T-helper 2 cell (primary cell): ENCODE measurements at places on chromosomes 4 and X.

- DNase-seq = no peak
These were observed 125.4 kb upstream of the ZCCHC13 start for GRCh38 chrX:74178536-74178935.

- no peak for DNase-seq
These were observed 222.7 kb upstream of the LNX1 start for GRCh38 chr4:53813998-53814397.

GRCh38 chr4:73661646-73662119, 41.4 kb upstream of the RASSF6 start:
- DNase-seq = no peak

- DNase-seq = no peak
These were observed 121.7 kb downstream of the TLL1 start for GRCh38 chr4:165994701-165995100.

DNA sequence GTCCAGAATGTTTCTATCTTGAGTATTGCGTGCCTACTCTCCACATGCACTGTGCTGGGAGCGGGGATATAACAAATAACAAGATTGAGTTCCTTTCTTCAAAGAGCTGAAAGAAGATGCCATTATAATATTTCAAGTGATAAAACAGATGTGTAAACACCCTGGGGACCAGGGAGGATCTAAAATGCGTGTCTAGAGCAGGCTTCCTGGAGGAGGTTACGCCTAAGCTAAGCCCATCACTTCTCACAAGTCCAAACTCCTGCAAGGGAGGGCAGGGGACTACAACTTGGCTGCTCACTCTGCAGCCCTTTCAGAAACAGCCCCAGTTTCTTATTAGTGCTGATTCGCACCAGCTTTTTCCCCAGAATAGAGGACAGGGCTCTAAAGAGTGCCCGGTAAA, 21.5 kb downstream of the PTCHD1 start:
- no peak for DNase-seq

- no peak for DNase-seq
These were observed 494.0 kb downstream of the PDGFC start for GRCh38 chr4:156477636-156478035.

DNA sequence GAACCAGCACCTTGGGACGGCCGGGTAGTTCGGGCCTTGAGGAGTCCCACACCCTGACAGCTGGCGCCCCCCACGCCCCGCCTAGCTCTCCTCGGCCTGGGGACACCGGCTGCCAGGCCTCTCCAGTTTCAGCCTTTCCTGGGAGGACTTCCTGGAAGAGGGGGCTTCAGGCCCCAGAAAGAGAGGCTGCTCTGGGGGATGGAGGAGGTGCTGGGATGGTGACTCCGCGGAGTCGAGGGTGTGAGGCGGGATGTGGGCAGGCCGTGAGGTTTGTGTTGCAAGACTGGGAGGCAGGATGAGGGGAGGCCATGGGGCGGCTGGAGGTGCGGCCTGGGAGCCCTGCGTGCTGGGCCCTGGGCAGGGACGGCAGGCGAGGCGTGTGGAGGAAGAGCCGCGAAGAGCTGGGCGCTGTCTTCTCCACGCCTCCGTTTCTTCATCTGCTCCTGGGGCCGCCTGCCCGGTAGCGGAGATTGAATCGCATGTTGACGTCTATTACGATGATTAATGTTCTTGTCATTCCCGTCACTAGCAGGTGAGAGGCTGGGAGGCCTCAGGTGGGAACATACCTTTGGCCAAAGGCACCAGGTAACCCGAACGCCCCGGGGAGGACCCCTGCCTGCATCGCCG, 918 bp upstream of the FGFRL1 start:
- DNase-seq = peak; percentile 54

GRCh38 chr4:153934688-153935017, 145.8 kb upstream of the SFRP2 start:
- DNase-seq = no peak

DNA sequence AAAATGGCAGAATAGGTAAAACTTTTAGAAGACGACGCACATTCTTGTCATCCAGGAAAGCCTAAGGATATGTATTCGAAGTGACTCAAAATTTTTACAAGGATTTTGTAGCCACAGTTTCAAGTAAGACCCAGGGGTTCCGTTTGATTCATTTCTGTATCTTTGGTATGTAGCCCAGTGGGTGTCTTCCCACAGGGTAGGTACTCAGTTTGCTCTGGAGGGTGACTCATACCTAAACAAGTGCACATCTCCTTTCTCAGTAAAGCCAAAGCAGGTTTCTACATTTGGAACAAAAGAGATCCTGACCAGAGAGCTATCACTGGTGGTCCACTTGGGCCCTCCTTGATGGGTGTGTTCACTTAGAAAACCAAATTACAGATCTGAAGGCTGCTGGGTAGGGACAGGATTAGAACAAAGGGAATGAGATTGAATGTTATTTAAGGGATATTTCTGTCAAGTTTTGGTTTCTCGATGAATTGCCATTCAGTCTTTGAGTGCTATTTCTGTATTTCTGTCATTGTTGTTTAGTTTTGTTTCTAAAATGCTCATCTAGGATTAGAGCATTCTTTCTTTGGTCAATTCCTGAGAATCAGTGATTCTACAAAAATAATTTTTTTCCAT, 56.1 kb downstream of the PLS3 start:
- DNase-seq = no peak

DNA sequence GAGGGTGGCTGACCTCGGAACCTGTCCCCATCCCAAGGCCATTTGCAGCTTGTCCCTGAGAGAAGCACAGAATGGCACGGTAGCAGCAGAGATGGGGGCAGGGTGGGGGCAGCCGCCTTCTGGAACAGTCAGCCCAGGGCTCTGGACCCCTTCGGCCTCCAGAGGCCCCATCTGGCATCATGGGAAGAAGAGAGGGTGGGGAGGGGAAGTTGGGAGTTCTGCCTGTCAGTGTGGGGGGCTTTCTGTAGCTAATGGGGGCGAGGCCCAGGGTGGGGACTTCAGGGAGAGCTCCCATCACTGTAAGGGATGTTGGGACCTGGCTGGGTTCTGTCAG, 62.9 kb upstream of the ADRA2C start:
- no peak for DNase-seq

GRCh38 chr4:11720292-11720691, 291.6 kb upstream of the HS3ST1 start:
- no peak for DNase-seq

DNA sequence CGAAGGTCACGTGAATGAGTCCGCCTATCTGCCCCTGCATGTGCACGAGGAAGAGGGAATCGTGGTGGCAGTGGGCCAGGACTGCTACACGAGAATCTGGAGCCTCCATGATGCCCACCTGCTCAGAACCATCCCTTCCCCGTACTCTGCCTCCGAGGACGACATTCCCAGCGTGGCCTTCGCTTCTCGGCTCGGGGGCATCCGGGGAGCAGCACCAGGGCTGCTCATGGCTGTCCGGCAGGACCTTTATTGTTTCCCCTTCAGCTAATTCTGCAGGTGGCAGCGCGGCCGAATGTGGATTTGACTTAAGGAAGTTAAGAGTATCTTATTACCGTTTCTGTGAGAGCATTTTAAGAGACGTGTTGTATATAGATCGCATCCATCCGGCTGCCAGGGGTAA, 1.2 kb downstream of the DCAF4L1 start:
- DNase-seq = no peak

DNA sequence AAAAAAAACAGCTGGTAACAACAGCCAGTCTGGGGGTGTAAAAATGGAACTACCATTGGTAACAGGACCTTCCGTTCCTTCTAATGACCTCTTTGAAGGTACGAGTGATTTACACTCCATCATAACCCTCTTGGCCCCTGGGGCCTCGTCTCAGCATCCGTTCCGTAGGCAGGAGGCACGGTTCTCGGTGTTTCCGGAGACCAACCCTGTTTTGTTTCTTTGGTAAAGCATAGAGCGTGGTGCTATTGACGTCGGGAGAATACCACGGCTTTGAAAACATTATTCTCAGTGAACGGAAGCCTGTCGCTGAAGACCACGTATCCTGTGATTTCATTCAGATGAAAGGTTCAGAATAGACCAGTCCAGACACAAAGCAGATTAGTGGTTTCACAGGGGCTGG, 198.9 kb downstream of the ASMT start:
- no peak for DNase-seq

GRCh38 chr4:80071604-80072227, 1.3 kb downstream of the ANTXR2 start:
- DNase-seq = no peak

- DNase-seq = no peak
These were observed 105.5 kb upstream of the DDIT4L start for GRCh38 chr4:100295792-100296191.

DNA sequence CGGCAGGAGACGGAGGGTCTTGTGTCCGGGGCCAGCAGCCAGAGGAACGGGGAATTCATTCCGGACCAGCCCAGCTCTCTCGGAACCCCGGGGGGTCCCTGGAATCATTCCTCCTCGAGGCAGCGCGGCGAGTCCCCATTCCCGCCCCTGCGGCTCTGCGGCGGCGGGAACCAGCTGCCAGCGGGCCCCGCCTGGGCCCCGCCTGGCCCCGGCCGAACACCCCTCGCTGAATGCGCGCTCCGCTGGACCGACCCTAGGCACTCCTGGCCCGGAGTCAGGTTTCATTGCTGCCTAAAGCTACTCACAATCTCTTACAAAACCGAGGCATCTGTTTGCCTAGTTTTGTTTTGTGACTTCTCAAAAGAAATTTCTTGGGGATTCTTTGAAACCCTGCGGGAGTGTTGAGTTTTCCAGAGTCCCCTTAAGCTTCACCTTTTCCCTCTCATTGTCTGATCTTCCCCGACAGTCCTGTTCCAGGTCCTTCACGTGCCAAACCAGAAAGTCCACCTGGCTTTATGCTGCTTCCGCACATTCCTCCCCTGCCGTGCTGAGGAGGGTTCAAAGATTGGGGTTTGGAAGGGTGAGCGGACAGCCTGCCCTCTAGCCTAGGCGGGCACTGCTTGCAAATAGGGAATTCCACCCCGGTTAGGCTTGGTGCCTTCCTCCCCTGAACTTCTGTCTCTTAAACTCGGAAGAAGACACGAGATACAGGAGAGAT, 789 bp downstream of the ARHGAP10 start:
- DNase-seq = no peak

- DNase-seq = no peak
These were observed 63.7 kb upstream of the CAMK2D start for GRCh38 chr4:113825272-113825671.

DNA sequence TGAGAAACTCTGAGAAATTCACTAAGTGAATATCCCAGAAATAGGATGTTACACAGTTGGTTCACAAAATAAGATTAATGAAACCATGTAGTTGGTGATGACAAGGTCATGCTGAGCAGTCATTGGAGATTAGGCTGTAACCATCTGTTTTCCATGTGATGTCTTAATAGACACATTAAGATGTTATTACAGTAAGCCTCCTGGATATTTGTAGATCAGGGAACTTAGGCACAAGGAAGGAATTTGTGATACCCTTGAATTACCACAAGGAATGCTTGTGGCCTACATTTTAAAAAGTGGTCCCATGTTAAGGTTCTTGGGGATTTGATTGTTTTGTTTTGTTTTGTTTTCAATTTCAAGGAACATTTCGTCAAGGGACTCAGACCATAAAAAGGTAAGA, 185.6 kb upstream of the BANK1 start:
- DNase-seq = no peak

DNA sequence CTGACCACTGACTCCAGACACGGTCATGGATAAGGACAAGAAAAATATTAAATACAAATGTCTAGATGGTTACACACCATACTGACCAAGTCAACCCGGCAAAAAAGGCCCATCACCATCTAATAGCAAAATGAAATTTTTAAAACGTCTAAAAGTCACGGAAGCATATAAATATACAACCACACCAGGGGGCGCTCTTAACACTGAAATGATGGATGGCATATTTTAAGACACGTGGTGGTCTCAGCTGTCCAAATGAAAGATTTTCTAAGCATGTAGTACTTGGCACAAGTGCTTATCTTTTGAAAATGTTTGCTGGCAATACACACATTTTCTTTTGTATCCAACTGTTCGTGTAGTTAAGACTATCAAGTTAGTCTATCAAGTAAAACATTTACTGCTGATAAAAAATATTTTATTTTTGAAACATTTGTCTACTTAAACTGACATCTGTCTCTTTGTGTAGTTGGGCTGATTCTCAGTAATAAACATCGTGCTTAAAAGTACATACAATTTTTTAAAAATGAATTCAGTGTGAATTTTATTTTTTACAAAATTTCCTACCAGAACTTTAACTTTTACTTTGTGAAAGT, 64.6 kb downstream of the COX7B2 start:
- peak; percentile 23 for DNase-seq

DNA sequence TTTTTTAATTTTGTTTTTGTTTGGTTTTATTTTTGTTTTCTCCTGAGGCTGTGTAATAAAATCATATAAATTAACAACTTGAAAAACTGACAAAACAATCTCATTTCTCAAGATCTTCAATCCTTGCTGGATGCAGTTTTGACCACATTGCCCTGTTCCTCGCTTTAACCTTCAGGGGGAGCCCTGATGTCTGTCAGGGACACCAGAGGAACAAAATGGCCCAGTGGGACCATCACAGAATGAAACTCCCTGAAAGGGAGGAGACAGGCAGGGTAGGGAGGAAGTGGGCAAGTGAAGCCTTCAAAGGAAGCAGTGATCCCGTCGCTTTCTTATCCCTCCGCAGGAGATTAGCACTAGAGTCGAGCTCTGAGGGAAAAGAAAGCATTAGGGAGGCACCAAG, 274.9 kb upstream of the LDB2 start:
- DNase-seq = no peak

DNA sequence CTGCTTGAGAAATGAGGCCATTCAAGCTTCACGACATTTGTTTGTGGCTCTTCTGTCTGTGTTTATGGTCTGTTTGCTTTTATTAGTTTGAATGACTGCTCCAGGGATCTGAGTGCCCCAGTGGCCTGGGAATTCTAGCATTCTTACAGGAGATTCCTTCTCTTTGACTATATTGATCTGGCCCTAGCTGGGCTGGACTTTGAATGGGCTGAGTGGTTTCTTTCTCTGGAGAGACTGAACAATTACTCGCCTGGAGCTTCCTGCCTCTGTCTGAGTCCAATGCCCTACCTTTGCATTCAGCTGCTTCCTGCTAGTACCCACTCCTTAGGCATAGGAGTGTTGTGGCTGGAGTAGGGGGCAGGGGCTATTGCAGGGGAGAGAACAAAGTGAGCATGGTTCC, 51.2 kb upstream of the EDA start:
- DNase-seq = no peak

GRCh38 chr4:6122496-6122895, 77.9 kb downstream of the JAKMIP1 start:
- DNase-seq = no peak

GRCh38 chr4:1116838-1117237, 3.5 kb upstream of the RNF212 start:
- no peak for DNase-seq

GRCh38 chr4:89270792-89271191, 36.8 kb downstream of the GPRIN3 start:
- no peak for DNase-seq

DNA sequence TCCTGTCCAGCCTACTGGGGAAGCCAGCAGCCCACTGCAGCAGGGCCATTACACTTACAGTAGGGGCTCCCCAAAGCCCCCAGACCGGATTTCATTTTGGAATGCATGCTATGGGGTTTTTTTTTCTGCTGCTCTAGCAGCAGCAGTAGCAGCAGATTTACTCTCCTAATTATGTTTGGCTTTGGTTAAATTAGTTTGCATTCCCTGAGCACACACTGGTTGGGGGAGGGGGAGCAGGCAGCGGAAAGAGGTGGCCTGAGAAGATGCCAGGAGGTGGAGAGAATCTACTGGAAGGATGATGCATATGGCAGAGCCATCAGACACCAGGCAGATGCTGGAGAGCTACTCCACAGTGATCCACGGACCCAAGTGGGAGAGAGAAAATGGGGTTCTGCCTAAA, 109.6 kb downstream of the LDB2 start:
- DNase-seq = no peak
